Jurkat, Clone E6-1 (cell line): ENCODE measurements at places on chromosomes 4 and X.

GRCh38 chr4:152655272-152656129 is 24.3 kb downstream of the TMEM154 start:
- DNase-seq, result no peak

DNA sequence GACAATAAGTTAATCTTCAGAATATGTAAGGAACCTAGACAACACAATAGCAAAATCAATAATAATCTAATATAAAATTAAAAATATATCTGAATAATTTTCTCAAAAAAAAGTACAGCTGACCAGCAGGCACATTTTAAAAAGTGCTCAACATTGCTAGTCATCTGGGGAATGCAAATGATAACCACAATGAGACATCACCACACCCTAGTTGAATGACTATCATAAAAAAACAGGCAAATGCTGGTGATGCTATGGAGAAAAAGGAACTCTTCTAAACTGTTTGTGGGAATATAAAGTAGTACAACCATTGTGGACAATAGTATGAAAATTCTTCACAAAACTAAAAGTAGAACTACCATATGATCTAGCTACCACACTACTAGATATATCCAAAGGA is 956.9 kb upstream of the NDST4 start:
- DNase-seq, result no peak

GRCh38 chr4:121898150-121898549 is 27.9 kb upstream of the BBS7 start:
- DNase-seq, result no peak

GRCh38 chr4:26281881-26282280 is 38.9 kb upstream of the RBPJ start:
- DNase-seq, result no peak

GRCh38 chr4:150007512-150007911 is 70.7 kb upstream of the DCLK2 start:
- DNase-seq, result no peak

- no peak for DNase-seq
Observed at GRCh38 chrX:88072339-88073030, 554.9 kb downstream of the KLHL4 start.

DNA sequence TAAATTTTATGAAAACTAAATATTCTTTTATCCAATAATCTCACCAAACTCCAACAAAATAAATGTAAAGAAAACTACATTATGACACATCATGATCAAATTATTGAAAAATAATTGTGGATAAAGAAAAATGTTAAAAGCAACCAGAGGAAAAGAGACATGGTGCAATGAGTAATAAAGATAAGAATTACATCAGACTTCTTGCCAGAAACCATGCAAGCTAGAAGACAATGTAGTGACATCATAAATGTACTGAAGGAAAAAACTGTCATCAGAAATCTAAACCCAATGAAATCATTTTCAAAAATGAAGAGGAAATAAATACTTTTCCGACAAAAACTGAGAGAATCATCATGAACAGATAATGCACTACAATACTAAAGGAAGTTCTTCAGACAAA is 135.9 kb upstream of the EOLA2 start:
- DNase-seq, result no peak

- peak; percentile 19 for DNase-seq
Observed at GRCh38 chr4:127120441-127121090, 512.2 kb upstream of the INTU start.

DNA sequence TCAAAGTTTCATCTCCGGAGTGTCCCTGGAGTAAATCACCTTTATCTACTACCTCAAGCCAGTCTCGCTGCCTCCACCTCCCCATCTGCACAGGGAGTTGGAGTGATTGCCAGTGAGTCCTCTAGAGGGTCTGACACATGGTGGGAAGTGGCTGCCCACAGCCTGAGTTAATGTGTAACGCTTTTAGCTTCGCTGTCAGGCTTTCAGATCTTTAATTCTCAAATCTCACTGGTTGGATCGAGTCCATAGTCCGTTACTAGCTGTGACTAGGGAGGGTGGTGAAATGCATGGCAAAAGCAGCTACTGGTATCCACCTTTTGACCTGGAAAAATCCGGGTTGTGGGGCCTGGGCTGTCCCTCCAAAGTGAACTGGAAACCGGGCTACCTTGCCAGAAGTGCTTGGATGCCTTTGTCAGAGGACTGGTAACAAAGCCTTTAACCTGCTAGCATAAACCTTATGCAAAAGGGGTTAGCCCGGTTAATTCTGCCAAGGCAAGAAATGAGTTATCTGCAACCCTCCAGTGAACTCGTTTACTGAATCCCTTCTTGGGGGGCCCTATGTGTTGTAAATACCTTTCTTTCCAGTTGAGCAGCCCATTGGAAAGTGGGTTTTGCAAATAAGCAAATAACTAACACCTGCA is 5.1 kb upstream of the WDR1 start:
- peak; percentile 84 for DNase-seq

- DNase-seq, result no peak
Observed at GRCh38 chr4:189035091-189035490, 895.9 kb downstream of the TRIML1 start.

GRCh38 chrX:132837967-132838366 is 120.5 kb downstream of the HS6ST2 start:
- DNase-seq, result no peak

- DNase-seq, result no peak
Observed at GRCh38 chr4:127643791-127644190, 11.0 kb downstream of the INTU start.

DNA sequence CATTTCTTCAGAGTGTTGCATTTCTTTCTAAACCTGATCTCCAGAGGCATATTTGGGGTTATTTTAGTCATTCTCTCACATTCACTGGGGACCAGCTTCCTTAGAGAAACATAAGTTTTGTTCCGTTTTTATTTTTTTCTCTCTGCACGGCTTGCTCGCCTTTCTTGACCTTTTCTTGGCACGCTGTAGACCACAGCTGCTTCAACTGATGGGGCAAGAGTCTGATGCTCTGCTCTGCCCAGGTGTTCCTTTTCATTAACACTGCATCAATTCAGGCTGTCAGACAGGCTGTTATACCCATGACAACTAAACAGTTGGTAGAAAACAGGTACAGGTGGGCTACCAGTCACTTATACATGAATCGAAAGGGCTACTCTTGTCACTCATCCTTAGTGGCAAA is 682.2 kb upstream of the DIAPH2 start:
- DNase-seq, result no peak

DNA sequence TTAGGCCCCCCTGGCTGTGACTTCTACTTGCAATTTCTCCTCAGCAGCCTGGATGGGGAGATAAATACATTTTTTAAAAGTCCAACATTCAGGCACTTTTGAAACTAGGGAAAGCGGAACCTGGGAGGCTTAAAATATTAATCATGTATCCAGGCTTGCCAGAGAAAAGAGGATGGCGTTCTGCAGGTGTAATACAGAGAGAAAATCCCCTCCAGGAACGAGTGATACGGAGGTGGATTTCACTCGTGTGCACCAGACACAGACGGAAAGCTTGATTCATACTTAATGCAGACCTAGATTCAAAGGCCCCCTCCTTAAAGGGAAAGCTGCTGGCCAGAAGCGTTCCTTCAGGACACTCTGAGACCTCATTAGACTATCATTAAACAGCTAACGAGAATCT is 354.0 kb upstream of the BOD1L1 start:
- no peak for DNase-seq

DNA sequence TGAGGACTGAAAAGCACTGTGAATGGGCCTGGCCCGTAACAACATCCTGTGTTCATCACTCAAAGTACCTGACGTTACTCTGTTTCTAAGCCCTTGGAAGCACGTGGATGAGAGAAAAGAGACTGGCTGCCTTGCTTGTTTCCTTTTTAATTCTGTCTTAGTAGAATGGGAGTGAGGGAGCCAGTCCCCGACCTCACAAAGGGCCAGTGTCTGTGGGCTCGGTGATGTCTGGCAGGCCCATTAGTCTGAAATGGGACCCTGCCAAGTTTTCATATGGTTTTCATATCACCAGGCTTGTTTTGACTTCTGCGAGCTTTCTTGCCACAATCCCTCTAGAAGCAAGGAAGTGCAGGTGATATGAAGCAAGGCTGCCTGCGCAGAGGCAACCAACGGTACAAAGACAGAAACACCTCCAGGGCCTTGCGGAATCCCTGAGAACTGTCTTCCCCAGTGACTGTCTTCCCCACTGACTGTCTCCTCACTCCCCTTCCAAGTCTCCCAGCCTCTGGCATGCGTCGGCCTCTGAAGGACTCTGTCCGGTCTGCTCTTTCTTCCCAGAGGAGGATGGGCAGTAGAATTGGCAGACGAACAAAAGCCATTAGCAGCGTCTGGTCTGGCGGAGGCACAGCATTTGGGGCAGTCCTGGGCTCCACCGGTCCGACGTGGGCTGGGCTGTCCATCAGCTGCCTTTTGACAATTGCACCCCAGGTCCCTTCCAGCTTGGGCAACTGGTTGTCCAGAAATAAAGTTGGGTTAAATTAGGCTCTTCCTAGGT is 20.2 kb upstream of the RASL11B start:
- DNase-seq, result no peak

DNA sequence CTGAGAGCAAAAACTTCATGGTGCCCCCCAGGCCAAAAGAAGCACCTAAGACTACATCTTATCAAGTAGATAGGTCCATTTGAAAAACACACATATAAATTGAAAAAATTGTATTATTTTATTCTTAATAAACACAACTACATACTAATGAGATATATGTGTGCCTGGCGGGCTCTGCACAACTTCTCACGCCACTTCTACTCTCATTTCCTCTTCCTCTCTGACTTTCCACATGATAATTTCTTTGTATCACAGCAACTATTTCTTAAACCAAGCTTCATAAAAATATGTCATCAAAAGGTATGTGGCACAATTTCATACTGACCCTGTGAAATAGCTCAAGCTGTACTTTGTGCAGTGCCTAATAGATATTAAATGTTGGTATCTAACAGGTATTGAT is 10.7 kb upstream of the NPY2R start:
- no peak for DNase-seq

DNA sequence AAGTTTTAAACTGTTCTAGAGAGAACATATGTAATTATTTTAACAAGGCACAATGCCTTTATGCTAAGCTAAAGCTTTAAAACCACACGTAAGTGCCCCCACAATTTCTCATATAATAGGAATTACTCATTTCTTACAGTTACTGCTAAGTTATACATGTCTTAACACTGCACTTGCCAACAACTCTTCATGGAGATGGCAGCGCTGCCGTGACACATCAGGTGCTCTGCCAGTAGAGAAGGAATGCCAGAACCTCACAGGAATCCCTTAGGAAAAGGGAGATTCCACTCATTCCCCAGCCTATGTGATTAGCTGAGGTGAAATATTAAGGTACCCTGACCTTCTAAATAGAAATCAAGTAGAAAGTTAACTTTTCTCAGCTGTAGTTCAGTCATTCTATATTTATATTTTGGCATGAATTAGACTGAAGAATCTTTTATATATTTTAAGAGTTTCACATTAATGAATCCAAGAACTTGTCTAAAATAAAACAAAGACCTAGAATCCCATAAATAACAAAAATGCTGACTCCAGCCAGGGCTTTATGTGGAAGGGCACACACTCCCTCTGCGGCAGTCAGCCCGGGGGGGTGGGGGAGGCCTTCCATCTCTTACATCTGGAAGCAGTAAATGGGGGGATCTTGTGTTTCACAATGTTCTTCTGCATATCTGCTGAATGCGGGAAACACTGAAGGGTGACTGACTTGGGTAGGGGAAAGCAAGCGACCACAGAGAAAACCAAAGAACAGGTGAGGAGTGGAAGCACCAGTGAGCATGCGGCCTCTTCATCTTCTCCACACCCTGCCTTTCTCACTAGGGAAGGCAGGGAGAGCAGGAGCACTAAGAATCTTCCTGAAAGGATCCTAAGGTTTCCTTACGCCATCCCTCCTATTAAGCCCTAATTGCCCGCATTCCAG is 23.7 kb downstream of the ACSL1 start:
- no peak for DNase-seq

DNA sequence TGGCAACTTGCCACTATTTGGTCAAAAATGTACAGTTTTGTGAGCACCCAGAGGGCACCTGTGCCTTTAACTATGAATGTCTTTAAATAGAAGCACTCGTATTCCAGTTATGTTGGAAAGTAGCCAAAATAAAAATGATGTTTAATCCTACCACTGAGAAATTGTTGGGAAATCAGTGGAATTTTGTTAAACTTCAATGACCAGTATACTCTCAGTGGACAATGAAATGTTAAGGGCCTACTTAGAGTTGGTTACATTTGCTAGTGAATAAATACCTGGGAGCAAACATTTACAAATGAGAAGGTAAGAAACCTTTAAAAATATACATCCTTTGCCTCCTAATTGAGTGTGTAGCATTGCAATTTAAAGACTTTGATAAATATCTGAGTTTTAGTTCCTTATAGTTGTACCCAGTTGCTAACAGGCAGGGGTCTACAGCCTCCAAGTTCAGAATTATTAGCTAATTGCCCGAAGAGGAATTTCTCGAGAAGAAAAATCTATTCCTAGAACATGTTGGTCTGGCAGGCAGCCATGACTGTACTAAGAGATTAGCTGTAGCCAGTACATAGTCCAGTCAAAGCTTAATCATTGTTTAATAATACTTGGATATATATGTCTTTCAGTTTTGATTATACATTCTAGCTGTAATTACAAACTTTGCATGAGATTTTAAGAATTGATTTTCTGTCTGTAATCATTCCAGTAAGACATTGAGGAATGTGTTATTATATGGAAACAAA is 93.2 kb downstream of the IL1RAPL2 start:
- DNase-seq, result no peak

DNA sequence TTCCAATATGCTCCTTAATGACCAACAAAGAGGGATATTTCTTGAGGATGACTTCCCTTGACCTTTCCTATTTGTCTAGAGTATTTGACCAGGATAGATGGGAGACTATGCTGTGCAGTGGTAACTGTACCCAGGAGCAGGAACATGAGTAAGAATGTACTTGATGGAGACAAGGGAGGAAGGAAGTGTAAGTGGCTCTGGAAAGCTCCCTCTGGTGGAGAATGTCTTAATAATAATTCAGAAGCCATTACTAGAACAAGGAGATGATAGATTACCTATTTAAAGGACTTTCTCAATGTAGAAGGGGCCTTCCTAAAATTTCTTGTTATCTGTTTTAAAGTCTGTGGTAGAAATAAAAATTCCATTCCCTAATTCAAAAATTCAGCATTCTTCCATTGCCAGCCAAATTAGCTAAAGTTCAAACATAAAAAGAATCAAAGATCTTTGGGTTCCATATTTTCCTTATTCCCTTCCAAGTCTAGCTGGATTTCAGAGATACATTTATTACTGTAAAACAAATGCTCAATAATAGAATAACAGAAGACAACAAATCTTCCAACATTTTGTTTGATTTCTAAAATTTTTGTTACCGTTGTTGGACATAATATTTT is 83.8 kb downstream of the GRID2 start:
- peak; percentile 54 for DNase-seq

- DNase-seq, result no peak
Observed at GRCh38 chr4:56241500-56241899, 145.8 kb downstream of the AASDH start.

- peak; percentile 15 for DNase-seq
Observed at GRCh38 chrX:68703846-68704245, 56.4 kb downstream of the STARD8 start.
